ENCODE measurements at places on chromosomes 6 and 20. TPM values are rescaled to one million over a fixed set of nuclear protein-coding genes. Genes with fewer than 3 reads are reported as not detected.

The TAB2 gene
- 20.8 TPM for total RNA-seq

The TJAP1 gene
- 12.2 TPM for total RNA-seq

DNA sequence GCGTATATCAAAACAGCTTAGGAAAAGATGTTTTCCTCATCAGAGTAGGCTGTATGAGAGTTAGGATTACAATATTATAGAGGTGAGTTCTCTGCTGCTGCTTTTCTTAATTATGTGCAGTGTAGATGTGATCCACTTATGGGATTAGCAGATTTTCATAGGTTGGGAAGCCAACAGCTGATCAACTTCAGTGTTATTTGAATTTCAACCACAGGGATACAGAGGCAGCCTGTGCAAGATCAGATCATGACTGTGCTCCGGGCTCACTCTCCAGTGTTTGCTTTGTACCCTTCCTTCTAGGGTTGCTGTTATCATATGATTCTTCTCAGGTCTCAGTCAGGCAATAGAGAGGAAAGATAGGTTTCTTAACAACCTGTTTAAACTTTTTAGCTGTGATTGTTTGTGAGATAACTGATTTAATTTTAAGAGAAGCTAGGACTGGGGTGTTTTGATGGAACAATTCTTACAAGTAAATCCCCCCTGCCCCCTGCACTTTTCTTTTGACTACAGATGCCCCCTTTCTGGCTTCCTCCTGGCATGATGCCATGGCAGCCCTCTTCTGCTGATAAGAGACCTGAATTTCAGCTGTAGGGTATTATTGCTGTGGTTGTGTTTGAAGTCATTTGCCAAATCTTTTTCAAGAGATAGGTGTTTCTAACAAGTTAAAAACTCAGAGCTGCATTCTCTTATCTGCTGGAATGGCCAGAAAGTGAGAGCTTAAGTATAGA is 8.5 kb downstream of the RNF8 start:
- no peak for DNase-seq

DNA sequence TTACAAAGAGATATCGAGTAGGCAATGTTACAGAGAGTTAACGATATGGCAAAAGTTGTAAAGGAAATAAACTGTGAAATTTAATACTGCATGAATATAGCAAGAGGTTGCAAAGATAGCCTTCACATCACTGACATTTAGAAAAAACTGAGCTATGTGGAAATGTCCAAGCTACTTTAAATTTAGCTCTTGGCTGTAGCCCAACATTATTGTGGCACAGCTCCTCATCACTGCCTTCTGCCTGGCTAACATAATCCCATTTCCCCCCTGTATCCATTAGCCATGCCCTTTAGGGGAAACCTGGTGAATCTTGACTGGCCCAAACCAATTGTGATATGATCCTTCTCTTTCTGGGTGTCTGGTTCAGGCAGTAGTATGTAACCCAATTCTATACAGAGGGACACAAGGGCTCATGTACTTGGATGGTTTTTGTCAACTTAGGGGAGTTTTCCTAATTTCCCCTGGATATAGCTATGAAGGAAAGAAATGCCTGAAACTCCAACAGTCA is 115.4 kb downstream of the PFDN4 start:
- DNase-seq: no peak

DNA sequence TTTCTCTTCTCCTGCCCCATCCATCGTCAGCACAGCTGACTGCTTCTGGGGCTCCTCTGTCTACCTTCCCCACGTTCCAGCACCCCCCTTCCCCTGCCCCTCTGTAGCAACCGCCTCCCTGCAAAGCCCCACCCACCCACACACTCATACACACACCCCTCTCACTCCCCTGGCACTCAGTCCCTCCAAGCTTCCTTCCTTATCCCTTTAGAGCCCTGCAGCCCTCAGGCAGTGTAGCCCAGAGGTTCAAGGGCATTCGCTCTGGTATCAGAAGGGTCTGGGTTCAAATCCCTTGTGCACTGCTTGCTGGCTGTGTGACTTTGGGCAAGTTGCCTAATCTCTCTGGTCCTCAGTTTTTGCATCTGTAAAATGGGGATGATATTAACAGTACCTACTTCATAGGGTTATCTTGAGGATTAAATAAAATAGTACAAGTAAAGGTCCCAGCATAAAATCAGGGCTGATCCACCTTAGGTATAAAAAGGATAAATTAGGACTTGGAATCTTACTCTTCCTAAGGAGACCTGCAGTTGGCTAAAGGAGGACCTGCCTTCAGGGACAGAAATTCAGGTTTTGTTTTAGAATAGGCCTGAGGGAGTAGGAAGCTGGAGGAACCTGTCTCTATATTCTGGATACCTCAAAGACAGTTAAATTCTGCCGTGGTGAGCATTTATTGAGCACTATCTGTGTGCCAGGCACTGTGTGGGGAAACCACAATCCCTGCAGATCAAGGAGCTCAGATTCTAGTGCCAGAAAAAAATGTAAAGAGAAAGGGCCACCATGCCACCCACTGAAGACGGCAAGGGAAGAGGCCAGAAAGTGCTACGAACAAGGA is 94.1 kb downstream of the SNX5 start:
- no peak for DNase-seq

GRCh38 chr6:14703586-14703985 is 542.3 kb upstream of the JARID2 start:
- DNase-seq: peak; percentile 82

DNA sequence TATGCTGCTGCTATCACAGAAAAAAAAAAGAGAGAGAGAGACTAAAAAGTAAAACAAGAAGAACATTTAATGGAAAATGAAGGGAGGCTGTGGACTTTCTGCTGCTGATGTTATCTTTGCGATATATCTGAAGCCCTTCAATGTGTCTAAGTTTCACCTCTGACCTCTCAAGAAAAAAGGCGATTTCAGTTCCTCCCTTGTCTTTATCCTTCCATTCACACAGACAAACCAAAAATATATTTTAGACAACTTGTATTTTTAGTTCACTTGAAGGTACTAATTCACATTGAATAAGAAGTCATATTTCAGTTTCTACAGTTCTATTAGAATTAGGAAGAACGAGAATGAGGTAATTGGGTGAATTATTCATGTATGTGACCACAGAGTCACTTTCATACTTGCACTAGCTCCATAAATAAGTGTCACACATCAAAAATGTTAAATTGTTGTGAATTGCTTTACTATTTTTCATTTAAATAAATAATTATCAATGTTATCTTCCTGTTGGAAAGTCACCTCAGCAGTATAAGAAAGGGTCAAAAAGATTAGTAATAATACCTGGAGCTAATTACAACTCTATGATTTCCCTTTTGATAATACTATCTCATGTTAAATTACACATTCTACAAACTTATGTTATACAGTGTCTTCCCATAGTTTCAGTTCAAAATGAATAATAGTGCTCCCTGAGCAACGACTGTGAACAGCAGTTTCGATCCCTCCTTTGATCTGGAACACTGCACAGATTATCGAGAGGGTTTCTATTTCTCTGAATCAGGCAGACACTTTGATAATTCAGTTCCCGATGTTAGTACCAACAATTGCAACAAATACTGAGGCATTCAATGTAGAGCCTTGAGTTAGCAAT is 85.2 kb upstream of the PLCB4 start:
- no peak for DNase-seq
